ENCODE measurements at places on chromosomes 7 and 10.

GRCh38 chr7:108222236-108222892, 92.2 kb upstream of the LAMB4 start:
- DNase-seq, result no peak

DNA sequence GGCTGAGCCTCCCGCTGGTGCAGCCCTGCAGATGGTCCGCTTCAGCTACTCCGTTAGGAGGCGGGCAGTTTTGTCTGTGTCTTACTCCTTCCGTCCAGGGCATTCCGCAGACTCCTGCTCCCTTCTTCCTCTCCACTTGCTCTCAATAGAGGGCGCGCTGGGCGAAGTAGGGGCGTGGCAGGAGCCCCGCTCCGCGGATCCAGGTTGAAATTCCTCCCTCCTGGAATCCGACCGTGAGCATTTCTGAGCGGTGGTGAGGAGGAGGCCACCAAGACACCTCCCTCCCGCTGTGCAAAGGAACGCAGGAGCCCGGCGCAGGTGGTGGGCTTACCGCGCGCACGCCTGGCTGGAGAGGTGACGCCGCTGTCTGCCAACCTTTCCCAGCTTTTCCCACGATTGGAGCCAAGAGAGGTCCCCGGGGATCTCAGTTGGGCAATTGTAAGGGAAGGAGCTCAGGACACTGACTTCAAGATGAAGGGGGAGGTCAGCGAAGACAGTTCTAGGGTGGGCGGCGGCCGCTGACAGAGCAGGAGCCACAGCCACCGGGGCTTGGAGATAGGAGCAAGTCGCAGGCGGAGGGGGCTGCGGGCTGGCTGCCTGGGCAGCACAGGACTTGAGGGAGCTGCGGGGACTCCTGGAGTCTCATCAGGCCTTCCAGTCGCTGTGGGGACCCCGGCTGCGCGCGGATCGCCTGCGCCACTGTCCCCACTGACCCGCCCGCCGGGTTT, 1011.3 kb downstream of the XPNPEP1 start:
- DNase-seq, result no peak

DNA sequence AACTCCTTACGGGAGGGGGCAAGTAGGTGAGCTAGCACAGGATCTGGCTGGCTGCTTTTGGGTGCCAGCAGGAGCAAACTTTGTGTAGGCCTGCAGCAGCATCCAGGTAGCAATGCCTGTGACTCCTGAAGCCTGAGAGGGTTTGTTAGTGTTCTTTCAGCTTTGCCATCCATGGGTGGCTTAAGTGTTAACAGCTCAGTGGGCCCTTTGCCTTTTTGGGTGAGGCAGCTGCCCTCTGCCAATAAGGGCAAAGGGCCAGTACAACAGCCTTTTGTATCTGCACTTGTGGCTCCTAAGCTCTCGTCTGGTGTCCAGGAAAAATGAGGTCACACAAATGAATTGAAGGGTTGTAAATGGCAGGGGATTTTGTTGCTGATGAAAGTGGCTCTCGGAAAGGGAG, 359.0 kb upstream of the CHRM2 start:
- DNase-seq, result no peak

- no peak for DNase-seq
Observed at GRCh38 chr10:12466704-12467305, 117.5 kb downstream of the CAMK1D start.

- DNase-seq, result no peak
Observed at GRCh38 chr7:74494076-74494548, 40.4 kb downstream of the GTF2IRD1 start.

GRCh38 chr7:137147338-137147720, 196.2 kb downstream of the PTN start:
- DNase-seq, result no peak

- no peak for DNase-seq
Observed at GRCh38 chr10:34698248-34698831, 116.8 kb downstream of the PARD3 start.

GRCh38 chr7:55066524-55066923, 47.7 kb downstream of the EGFR start:
- no peak for DNase-seq

DNA sequence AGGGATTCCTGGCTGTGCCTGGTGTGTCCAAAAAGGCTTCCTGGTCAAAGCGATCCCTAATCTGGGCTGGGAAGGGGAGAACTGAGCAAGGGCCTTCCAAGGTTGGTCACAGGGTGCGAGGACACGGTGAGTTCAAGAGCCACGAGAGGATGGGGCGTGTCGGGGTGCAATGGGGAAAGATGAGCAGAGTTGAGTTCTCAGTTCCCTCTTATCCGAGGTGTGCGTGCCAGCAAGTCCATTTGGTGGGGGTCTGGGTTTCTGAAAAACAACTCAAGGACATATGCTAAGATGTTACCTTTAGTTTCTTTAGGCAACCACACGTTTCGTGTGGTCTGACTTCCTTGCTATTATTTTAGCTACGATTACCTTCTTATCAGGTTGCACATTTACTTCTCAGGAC, 1.3 kb downstream of the ZNF775 start:
- no peak for DNase-seq

DNA sequence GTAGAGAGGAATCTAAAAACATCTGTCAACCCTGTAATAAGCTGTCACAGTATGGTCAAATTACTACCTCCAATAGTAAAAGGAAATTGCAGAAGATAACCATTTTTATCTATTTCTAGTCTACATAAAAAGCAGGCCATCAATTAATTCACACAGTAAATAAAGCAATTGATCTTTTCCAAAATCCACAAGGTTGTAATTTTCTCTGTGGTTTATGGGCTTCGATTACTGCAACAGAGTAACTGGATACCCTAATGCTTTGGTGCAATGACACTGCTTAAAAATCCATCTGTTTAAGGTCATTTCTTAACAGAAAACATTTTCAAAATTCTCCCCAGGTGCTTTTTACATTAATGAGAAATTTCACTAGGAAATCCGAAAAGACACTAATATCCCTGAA, 23.9 kb downstream of the ESYT2 start:
- DNase-seq, result no peak

- DNase-seq, result no peak
Observed at GRCh38 chr10:18472977-18473376, 178.4 kb downstream of the NSUN6 start.

GRCh38 chr10:33052263-33052875, 94.3 kb upstream of the ITGB1 start:
- DNase-seq, result no peak

Data from activated CD4-positive, alpha-beta T cell treated with anti-CD3 and anti-CD28 coated beads for 24 hours (primary cell).